ENCODE measurements at places on chromosomes 11 and 22.

DNA sequence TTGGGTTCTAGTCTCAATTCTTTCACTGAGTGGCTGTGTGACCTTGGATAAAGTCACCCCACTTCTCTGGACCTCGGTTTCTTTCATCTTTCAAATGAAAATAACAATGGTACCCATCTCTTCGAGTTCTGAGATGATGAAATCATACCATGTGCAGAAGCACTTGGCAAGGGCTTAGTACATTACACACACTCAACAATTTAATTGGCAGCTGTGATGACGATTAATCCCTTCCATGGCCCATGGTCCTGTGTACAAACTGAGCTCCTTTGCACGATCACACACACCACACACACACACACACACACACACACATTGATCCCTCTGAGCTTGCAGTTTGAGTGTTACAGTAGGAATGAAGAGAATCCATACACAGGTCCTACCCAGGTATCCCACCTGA, 103.4 kb upstream of the ASPHD2 start:
- no peak for DNase-seq

DNA sequence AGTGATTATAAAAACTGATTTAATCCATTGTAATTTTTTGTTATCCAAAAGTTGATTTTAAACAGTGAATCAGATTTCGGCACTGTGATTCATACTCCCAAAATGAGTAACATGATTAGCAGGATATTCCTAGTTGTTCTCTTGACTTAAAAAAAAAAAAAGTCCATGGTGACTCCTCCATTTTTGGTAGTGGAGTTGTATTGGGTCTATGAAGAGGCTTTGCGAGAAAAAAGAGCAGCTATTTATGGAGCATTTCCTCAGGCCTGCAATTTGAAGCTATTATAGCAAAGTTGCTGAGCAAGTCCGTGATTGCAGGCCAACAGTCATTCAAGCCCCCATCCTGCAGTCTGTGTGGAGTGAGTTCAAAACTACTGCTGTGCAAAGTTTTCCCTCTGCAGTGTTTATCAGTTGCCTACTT, 28.8 kb downstream of the YAP1 start:
- DNase-seq: peak; percentile 58

DNA sequence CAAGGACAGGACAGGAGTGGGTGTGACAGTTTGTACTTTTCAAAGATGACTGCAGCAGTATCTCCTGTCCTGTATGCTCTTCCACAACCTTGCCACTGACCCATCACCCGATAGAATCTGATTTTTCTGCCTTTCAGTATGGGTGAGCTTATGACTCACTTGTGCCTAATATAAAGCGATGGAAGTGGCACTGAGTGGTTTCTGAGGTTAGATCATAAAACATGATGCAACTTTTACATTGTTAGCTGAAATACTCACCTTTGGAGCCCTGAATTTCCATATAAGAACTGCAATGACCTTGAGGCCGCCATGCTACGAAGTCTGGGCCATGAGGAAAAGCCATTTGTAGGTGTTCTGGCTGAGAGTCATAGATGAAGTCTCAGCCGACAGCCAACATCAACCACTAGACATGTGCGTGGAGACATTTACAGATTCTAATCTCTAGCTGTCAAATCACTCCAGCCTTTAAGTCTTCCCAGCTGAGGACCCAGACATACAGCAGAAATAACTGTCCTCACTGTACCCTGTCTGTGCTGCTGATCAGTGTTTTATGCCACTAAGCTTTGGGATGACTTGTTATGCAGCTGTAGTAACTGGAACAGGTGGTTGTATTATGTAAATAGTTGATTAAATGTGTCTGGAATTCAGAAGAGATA, 105.9 kb upstream of the ARHGAP20 start:
- no peak for DNase-seq

DNA sequence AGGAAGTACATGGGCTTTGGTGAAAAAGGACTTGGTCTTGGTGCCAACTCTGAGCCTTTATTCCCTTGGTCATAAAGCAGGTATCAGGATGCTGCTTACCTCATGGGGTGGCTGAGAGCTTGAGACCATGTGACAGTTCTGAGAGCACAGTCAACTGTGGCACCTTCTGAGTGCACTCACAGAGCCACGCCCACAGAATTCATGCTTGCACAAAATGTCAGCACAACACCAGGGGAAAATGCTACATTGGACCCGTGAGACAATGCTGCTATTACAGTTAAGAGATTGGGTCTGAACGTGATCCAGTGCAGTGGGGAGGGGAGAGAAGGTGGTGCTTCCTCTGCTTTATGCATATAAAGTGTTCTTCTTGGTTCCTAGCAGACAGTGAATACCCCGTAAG, 79.5 kb upstream of the SPON1 start:
- DNase-seq: no peak

Data from non-pigmented ciliary epithelial cell (primary cell).